ENCODE measurements at places on chromosomes 2 and 18.
A peak's percentile ranks its signal among the peaks of the same experiment; 100 is the strongest.

GRCh38 chr18:48053881-48054816 lies 123.7 kb upstream of the SMAD2 start:
- peak; percentile 85 for DNase-seq

- no peak for DNase-seq
Measured at GRCh38 chr18:7974200-7974874, 407.2 kb downstream of the PTPRM start.

DNA sequence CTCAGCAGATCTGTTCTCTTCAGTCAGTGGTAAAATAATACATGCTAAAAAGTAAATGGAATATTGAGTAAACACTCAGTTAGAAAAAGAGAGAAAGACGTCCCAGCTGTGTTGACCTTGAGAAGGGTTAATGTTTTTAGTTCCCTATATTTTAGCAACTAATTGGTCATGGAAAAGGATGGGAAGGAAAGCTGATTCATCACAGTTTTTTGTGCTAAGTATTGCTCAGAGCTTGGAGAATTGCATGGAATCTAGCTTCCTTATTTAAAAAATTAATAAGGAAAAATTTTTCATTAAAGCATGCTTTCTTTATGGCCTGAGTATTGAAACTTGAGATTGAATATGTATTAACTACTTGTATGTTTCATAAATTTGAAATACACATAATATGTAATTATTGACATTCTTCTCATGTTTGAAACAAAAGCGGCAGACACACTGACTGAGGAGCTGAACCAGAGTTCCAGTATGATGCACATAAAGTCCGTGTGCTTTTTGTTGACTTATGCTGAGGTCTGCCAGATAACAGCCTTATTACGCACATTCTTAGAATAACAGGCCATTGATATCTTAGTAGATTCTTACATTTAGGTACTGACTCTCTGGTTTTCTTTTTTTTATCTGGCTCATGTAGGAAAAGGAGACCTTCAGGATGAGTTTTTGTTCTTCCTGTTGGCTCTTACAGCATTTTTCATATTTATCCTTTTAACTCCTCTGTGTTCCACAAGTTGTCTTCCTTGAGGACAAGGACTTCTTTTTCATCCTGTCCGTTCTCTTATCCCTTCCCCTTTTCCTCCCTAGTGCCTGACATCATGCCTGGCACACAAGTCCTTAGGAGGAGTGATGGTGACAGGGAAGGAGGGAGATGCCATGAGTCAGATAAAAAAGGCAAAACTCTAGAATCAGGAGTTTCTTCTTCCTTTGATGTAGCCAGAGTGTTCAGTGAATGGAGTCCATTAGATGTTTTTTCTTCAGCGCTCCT lies 194.1 kb downstream of the PTPRM start:
- DNase-seq, result peak; percentile 25

- DNase-seq, result no peak
Measured at GRCh38 chr2:13616059-13616458, 899.3 kb downstream of the TRIB2 start.

DNA sequence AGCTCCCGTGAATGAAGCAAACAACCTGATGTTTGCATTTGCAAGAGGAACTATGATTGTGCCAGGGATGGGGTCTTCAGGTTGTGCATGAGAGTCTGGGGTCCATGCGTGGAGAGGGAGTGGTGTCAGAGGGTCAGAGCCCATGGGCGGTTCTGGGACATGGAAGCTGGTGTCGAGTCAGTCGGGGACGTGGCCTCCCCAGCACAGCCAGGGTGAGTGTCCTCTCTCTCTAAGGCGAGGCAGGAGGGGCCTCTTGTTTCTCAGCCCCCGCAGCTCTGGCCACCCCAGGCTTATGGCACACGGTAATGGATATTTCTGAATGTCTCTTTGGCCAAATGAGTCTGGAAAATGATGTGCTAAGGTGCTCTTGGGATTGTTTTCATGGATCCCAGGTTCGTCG lies 118.6 kb downstream of the RTP5 start:
- no peak for DNase-seq

DNA sequence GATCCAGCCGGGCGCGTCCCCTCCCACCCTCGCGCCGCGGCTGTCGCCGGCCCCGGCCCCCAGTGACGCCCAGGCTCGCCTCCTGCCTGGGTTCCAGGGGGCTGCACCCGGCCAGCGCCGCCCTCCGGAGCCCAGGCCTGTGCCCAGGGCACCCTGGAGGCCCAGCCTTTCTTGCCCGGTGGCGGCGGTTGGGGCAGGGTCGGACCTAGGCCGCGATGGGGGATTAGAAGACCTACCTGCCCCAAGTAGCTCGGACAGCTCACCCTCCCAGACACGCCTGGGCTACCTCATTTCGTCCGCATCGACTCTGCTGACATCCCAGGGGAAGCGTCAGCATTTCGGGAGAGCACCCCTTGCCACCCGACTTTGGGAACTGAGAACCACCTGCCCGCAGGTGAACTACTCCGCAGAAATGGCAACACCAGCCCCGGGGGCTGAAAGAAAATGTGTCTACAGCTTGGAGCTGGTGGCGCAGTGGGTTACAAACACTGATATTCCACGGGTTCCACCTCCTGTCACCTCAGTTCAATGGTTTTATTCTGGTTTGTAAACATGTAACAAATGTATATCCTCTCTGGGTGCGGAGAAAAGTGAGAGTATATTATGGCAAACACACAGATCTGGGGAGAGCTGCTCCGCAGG lies 834 bp upstream of the ARL4C start:
- no peak for DNase-seq

DNA sequence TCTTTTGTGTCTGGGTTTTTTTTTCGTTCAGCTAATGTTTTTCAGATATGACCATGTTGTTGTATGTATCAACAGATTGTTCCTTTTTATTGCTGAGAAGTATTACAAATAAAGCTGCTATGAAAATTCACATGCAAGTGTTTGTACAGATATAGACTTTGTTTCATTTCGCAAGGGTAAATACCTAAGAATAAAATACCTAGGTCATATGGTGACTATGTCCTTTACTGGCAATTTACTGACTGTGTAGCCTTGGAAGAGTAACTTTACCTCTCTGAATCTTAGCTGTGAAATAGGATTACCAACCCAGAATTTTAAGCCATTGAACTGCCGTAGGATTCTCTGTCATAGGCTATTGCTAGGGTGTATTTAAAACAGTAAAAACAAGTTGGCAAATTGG lies 19.0 kb upstream of the DNAH6 start:
- DNase-seq, result no peak

GRCh38 chr2:170842785-170843184 lies 26.1 kb downstream of the GAD1 start:
- DNase-seq, result no peak

- DNase-seq, result peak; percentile 94
Measured at GRCh38 chr18:51621113-51621863, 423.8 kb upstream of the MEX3C start.

DNA sequence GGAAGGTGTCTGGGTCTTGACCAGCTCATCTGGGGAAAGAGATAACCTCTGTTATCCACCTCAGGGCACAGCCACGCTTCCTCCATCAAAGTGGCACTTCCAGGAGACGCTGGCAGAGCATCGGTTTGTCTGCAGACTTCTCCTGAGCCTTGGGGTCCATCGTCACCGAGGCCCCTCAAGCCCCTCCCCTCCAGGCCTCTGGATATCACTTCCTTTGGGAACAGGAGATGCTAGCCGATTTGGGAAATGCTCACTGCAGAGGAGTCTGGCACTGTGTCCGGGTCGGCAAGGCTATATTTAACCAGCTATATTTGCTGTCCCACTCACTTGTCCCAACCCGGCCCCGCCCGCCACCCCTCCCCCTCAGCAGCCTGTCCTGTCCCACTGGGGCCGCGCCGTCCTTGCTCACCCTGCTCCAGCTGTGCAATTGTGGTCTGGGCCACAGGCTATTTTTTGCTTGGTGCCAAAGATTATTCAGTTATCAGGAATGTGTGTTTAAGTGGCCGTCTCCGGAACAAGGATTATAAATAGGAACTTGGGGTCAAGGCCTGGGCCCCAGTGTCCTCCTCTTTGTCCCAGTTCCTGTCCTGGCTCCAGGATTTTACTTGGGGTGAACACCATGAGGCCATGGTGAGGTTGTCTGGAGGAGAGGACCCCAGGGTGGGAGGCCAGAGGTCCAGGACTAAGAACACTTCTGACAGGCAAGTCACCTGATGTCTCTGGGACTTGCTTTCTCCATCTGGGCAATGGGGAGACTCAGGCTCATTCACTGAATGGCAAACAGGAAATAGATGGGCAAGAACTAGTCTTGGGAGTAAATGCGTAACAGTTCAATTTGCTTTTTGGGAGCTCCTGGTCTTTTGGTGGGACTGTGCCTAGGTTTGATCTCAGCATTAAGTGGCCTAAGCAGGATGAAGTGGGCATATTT lies 263.6 kb downstream of the DYSF start:
- no peak for DNase-seq

DNA sequence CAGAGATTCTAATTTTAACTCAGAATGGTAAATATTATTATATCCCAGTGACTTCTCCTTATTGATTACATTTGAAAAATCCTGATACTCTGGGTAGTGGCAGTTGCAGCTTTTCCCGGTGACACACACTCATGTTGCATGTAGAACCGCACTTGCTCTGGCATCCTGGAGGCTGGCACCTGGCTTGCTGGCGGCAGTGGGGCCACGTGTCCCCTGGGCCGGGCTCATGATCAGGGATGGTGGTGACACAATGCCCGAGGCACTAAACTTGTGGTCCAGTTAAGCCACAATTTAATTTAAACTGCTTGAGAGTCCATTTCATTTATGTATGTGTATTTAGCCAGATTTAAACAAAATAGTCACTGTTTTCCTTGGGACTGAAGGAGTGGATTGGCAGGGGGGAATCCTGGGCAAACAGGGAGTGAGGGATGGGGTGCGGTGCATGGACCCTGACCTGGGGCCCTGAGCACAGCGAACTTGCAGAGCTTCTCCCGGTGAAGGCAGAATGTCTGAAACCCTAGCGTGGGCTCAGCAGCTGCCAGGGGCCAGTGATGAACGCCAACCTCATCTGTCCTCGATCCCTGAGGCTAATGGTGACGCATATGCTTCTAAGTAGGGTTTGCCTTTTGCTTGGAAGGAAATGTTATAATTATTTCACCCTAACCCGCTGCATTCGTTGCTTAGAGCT lies 50.0 kb downstream of the KCNG2 start:
- no peak for DNase-seq

GRCh38 chr2:235112365-235112764 lies 160.5 kb downstream of the SH3BP4 start:
- DNase-seq, result no peak

GRCh38 chr2:30208453-30208852 lies 22.9 kb upstream of the LBH start:
- DNase-seq, result peak; percentile 81

DNA sequence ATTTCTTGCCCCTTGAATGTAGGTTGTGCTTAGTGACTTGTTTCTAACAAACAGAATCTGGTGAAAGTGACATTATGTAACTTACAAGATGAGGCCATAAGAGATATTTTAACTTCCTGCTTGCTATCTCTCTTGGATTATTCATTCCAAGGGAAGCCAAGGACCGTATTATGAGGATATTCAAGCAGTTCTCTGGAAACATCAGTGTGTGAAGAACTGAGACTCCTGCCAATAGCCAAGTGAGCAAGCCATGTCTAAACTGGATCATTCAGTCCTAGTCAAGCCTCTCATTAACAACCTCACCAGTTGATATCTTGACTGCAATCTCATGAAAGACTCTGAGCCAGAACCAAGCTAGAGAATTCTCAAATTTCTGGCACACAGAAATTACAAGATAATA lies 765.1 kb upstream of the SLC8A1 start:
- no peak for DNase-seq

DNA sequence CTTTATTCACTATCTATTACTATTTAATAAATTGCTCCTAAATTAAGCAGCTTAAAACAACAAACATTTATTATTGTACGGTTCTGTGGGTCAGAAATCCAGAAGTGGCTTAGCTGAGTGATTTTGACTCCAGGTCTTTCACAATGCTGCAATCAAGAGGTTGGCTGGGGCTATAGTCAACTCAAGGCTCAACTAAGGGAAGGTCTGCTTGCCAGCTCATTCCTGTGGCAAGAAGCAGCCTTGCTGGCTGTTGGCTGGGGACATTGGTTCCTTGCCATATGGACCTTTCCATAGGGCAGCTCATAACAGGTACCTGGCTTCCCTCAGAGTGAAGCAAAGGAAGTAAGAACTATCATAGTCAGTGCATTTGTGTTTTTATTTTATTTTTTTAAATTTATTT lies 5.0 kb upstream of the MRPL19 start:
- no peak for DNase-seq

- DNase-seq, result no peak
Measured at GRCh38 chr18:44035554-44035953, 645.1 kb upstream of the SETBP1 start.

DNA sequence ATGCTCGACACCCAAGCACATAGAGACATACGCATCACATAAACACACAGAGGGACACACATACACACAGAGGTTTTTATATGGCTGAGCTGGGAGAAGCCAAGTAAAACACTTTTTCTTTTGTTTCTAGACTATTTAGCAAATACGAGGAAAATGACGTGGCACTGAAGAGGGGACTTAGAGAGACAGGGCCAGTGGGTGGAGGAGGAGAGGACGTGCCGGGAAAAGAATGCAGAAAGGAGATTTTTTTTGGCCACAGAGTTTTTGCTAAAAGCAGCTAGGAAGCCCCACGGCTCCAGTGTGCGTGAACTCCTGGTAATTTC lies 168.5 kb upstream of the KLF7 start:
- DNase-seq, result no peak

- no peak for DNase-seq
Measured at GRCh38 chr2:9196637-9197036, 10.0 kb upstream of the ASAP2 start.

GRCh38 chr2:177051278-177051677 lies 161.3 kb upstream of the HNRNPA3 start:
- DNase-seq, result peak; percentile 57

GRCh38 chr18:2856547-2857170 lies 9.9 kb downstream of the EMILIN2 start:
- DNase-seq, result no peak

DNA sequence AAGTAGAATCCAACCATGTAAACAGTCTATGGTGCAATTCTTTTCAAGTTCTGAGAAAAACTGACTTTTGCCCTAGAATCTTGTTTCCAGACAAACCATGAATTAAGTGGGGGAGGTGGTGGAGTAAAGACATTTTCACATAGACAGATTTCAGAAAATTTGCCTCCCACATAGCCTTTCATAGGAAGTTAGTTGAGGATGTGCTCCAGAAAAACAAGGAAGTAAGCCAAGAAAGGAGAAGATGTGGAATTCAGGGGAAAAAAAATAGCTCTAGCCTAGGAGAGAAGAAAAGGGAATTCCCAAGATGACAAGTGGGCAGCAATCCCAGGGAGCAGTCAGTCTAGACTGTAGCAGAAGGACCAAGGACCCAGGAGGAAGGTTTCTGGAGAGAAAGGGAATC lies 17.4 kb downstream of the RUFY4 start:
- DNase-seq, result no peak

DNA sequence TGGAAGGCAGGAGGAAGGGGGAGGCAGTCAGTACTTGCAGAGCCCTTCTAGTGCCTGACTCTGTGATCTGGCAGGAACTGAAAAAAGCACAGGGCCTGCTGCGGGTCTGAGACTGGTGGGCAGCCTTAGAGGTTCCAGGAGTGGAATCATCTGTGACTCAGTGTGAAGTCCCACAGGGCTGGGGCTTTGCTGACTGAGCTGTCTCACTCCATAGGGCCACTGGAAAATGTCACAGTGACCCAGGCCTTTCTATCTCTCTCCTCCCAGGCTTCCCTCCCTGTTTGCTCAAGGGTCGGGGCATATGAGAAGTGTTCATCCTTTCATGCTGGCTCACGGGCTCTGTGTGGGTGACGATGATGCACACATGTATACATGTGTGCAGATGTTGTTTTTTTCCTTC lies 47.1 kb upstream of the ZFP36L2 start:
- DNase-seq, result no peak

Measured in NCI-H69 (cell line).